SJSA1 (cell line): ENCODE measurements at places on chromosomes 6 and 20.

DNA sequence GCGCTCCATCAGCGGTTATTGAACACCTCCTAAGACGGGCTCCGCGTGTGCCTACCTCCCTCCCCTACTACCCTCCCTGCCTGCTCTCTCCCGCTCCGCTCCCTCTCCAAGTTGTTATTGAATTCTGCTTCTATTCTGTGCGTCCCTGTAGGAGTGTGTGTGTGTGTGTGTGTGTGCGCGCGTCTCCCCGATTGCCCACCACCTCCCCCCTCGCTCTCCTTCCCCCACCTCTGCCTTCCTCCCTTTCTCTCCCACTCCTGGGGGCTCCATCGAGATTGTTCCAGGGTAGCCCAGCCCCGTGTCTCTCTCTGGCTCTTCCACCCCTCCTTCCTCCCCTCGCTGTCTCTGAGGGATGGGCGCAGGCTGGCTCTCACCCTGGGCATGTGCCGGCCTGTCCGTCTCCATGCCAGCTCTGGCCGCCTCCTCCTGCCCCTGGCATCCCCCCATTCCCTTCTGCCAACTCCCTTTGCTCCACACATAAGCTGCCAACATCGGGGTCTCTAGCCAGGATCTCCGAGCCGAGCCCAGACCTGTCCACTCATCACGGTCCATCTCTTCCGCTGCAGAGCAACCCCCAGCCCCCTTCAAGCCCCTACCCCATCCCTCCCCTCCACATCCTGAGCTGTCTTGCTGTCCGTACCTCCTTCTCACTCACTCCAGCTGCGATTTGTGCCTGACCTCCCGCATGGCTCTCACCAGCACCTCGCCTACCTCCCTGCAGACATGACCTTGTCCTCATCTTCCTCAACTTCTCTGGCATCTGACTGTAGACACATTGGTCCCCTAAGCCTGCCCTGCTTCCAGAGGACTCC, 68.5 kb downstream of the SRC start:
- DNase-seq: no peak

DNA sequence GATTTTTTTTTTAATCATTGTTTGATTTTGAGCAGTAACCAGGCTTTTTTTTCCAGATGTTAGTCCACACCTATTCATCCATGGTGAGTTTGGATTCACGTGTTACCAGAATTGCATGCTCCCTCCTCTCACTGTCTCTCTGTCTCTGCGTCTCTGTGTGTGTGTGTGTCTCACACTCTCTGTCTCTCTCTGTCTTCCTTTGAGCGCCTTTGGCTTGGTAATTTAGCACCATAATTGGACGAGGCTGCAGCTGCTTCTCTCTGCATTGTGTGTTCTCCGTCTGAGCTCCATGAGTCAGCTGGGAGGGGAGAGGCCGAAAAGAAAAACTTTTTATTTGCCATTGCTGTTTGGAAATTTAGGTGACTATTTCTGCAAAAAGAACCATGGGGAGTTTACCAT, 3.4 kb downstream of the TFAP2B start:
- no peak for DNase-seq

DNA sequence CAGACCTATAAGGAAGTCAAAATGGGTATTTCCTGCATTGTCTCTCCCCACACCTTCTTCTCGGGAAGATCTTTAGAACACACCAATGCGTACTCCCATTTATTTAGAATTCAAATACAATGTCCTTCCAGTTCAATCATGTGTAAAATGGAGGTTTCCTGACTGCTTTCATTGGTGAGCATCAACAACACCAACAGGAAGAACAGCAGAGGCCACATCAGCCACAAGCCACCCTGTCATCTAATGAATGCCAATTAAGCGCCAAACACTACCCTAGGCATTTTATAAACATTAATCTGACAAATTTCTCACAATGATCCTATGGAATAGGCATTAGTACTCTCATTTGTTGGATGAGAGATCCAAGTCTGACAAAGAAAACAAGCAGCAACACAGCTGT, 68.4 kb upstream of the SMLR1 start:
- no peak for DNase-seq

DNA sequence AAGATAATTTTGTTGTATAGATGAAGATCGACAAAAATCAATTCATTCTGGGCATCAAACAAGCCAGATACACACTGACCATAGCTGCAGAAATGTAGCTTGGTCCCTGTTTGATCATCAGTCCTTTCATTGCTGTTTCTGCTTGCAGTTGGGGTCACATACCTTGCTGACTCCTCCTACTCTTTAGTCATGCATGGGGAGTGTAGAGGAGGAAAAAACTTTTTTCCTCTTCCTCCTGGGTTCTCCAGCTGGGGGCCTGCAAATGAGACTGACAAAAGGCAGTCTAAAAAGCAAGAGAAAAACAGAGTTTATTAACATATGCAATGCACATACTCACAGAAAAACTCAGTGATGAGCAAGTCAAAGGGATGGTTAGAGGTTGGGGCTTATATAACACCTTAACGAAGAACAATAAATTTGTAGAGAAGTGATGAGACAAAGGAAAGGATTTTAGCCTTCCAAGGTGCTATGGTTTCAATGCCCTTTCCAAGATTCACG, 105.8 kb downstream of the QRSL1 start:
- DNase-seq: no peak

GRCh38 chr6:88376197-88376596, 210.1 kb upstream of the CNR1 start:
- DNase-seq: no peak

DNA sequence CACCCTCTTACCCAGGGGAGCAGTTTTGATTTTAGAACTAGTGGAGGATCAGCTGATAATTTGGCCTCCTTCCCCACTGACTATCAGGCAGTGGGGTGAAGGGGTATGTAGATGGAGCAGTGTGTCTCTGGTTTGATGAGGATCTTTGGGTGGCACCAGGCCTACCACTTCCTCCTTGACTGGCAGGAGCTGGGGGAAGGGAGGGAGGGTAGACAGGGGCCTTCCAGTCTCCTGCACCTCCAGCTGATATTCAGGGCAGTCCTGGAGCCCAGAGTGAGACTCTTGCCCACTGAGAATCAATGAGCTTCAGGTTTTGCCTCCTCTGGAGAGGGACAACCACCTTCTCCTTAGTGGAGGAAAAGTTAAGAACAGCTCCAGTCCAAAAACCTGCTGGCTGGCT, 3.2 kb downstream of the DEF6 start:
- DNase-seq: no peak
